ENCODE measurements at places on chromosomes 2 and 18.

GRCh38 chr18:48293954-48294898 lies 115.0 kb downstream of the ZBTB7C start:
- DNase-seq = peak; percentile 7

DNA sequence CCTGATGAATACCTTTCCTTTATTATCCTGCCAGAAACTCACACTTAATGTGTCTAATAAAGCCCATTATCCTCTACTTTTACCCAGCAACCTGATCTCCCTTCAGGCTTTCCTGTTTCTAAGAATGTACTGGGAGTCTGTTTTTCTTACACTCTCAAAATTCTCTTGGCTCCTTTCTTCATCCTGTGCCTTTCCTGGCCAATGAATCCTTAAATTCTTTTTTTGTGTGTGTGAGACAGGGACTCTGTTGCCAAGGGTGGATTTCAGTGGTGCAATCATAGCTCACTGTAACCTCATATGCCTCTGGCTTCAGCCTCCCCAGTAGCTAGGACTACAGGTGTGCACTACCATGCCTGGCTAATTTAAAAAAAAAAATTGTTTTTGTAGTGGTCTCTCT lies 72.7 kb downstream of the MAP2 start:
- DNase-seq = no peak

DNA sequence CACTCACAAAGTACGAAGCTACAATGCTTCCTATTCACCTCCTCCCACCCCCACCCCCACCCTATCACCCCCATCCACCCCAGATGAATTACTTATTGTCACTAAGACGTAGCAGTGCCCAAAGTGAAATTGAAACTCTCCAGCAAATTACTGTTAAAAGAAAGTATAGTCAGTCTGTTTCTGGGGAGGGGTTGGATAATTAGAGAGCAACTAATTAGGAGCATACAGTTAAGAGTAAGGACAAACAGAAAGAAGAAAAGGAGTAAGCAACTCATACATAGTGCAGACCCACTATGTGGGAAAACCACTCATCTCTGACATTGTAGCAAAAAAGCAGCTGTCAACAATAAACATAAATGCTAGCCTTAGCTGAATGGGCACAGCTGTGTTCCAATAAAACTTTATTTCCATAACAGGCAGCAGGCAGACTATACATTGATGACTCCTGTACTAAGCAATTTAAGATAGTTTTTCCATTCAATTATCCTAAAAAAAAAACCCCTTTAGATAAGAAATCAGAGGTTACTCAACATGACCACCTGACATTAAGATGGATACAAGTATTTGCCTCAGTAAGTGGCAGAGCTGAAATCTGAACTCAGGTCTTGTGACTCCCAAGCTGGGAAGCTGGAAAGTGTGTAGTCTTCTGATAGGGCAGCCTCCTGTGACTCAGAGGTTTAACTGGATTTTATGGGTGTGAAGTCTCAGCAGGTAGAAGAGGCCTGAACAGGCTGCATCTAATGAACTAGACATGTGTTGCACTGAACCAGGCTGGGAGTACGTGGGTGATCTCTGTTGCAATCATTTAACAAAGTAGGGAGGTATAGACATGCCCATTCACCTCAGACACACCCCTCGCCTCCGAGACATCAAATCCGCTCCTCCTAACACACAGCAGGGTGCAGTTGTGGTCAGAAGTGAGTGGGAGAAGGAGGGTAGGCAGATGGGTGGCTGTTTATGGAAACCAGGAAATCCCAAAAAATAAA lies 171.8 kb upstream of the KLF7 start:
- DNase-seq = no peak

DNA sequence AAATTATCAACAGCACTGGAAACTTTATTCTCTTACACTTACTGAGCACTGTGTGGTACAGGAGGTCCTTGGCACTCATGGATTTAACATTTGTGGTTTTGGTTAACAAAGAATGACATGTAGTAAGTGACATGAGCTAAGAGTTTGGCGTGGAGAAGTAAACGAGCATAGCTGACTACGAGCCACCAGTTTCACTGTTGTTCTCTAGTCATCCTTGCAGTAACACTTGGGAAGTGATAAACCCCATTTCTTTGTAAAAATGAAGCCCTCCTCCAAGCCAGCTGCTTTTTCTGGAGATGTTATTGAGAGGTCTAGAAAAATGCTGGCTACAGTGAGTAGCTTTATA lies 32.7 kb downstream of the QPCT start:
- DNase-seq = no peak

GRCh38 chr2:58764338-58765104 lies 523.4 kb upstream of the FANCL start:
- no peak for DNase-seq

- DNase-seq = no peak
Measured at GRCh38 chr2:200199005-200199404, 107.5 kb upstream of the SPATS2L start.

DNA sequence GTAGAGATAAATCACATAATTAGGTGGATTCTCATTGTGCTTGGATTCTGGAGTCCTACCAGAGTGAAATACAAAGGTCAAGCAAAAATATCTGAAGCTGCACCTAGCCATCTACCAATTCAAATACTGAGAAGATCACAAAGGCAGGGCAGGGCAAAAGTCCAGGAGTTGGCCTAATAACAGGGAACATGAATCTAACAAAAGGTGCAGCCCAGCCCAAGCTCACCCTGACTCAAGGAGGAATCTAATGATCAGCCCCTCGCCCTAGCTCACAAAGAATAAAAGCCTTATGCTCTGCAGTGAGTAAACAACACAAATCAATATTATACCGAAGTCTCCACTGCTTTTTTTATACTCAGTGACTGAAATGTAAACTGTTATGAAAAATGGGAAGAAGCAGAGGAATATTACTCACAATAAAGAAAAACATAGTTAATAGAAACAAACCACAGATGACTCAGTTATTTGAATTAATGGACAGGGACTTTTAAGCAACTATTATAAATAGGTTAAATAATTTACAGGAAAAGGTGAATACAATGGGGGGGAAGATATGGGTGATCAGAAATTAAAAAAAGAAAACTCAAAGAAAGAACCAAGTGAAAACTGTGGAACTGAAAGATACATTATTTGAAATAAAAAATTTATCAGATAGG lies 49.5 kb downstream of the ANTXR1 start:
- DNase-seq = no peak

DNA sequence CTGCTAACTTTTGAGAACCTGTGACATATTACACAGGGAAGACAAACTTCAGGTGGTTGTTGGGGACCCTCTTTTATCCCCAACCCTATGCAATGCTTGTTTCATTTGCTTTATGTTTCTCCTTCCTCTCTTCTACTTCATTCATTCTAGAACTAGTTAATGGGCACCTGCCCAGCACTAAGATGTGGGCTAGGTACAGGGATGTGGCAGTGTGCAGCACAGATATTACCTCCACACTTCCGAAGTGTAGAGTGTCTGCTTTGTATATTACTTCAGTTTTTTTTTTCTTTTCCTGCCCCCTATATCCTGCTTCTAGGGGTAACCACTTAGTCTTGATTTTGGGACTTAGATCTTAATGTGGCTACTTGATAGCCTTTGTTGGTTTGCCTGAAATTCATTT lies 35.1 kb downstream of the CD28 start:
- no peak for DNase-seq

DNA sequence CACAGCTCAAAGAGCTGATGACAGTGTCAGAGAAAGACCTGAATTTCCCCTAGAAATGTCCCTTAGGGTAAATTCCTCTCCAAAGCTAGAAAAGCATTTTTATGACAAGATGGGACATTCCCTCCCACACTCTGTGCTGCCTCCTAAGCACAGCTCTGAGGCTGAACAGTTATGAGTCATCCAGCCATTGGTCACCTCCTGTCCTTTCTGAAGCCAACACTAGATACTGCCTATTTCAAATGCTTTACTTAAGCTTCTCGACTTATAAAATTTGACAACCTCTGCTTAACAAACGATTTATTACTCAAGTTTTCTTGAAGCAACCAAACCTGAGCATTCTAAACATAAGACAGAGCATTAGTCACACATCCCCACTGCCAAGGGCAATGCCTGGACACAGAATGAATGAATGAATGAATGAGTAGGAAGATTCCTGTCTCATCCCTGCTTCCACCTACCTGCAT lies 35.4 kb downstream of the B4GALT6 start:
- no peak for DNase-seq

GRCh38 chr2:19752500-19752899 lies 149.3 kb downstream of the TTC32 start:
- DNase-seq = no peak

GRCh38 chr18:79699653-79700052 lies 20.1 kb downstream of the CTDP1 start:
- no peak for DNase-seq

DNA sequence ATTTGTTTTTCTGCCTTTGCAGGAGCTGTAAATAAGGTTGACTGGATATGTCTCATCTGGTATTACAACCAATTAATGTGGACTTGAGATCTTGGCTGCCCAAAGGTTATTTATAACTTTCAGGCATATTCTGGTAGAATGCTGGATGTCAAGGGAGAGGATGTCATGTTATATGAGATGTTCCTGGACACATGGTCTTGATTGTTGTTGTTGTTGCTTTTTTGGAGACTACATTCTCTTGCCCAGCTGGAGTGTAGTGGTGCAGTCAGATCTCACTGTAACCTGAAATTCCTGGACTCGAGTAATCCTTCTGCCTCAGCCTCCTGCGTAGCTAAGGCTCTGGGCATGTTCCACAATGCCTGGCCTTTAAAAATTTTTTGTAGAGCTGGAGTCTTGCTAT lies 83.3 kb downstream of the LCLAT1 start:
- no peak for DNase-seq

DNA sequence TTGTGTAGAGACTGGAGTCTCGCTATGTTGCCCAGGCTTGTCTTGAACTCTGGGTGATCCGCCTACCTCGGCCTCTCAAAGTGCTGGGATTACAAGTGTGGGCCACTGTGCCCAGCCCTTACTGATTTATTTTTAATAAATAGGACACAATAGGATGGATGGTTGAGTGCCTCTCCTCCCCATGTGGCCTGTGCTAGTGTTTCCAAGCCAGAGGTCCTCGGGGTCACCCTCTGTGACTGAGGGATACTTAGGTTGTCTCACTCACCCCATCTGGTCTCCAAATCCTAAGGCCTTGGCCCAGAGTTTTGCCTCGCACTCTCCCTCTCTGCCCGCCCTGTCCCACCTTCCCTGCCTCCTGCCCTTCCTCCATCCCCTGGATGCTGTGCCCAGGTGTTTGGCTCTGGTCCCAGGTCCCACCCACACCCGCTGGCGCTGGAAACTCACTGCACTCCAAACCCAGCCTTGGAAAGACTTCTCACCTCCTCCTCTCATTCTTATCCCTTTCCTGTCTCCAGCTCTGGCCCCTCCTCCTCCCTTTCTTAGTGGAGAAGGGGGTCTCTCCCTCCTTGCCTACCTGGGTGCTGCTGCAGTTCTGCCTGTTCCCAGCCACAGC lies 4.7 kb upstream of the ECEL1 start:
- no peak for DNase-seq

GRCh38 chr2:40120957-40121356 lies 330.9 kb downstream of the SLC8A1 start:
- no peak for DNase-seq

GRCh38 chr18:79877163-79878091 lies 74.0 kb downstream of the SLC66A2 start:
- DNase-seq = no peak

- no peak for DNase-seq
Measured at GRCh38 chr2:236545814-236546480, 23.7 kb upstream of the ACKR3 start.

- DNase-seq = no peak
Measured at GRCh38 chr2:16141641-16141921, 201.2 kb downstream of the MYCN start.

DNA sequence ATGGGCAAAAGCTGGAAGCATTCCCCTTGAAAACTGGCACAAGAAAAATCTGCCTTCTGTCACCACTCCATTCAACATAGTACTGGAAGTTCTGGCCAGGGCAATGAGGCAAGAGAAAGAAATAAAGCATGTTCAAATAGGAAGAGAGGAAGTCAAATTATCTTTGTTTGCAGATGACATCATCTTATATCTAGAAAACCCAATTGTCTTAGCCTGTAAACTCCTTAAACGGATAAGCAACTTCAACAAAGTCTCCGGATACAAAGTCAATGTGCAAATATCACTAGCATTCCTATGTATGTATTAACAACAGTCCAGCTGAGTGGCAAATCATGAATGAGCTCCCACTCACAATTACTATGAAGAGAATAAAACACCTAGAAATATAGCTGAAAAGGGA lies 1579.3 kb downstream of the SUCLG1 start:
- DNase-seq = no peak

DNA sequence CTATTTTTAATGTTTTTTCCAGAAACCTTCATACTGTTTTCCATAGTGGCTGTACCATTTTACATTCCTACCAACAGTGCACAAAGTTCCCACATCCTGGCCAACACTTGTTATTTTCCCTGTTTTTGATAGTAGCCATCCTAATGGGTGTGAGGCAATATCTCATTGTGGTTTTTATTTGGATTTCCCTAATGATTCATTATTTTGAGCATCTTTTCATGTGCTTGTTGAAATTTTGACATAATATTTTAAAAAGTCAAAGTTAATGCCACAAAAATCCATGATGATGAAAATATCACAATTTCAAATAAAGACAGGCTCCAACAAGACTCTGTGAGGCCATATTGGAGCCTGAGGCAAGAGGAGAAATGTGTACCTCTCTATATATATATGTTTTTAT lies 50.2 kb downstream of the VWA3B start:
- no peak for DNase-seq

GRCh38 chr2:233354971-233355574 lies 779 bp downstream of the DGKD start:
- peak; percentile 64 for DNase-seq

- peak; percentile 61 for DNase-seq
Measured at GRCh38 chr18:55588111-55588869, at the start of gene TCF4. TSS of gene TCF4 (minus strand) at chr18:55588192. CDS start at chr18:55587116, 1,076 bp downstream.

- DNase-seq = no peak
Measured at GRCh38 chr2:145431181-145431951, 911.4 kb upstream of the ZEB2 start.

DNA sequence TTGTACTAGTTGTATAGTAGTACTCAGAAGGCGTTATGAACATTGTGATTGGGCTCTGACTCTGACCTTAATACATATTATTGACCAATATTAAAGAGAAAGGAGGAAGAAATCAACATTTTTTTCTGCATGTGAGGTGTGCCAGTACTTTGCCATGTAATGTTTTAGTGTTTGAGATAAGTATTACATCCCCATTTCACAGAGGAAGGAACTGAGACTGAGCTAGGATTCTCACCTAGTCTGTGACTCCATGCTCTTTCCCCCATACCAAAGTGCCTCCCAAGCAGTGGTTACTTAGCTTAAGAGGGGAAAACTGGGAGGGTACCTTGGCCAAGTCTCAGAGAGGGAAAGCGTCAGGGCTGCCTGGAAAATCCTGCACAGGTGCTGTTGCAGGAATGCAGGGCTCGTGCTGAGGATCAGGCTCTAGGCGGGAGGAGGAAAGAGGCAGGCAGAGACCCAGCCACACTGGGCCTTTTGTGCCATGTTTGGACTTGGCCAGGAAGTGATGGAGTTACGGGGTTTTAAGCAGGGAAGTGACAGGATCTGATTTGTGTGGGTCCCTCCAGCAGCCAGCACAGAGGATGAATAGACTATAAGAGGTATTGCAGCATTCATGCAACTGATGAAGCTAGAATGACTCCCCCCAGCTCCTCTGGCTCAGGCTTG lies 1.7 kb downstream of the PNKD start:
- no peak for DNase-seq

- DNase-seq = no peak
Measured at GRCh38 chr2:18837240-18837639, 247.9 kb upstream of the NT5C1B start.

- no peak for DNase-seq
Measured at GRCh38 chr2:1704631-1705556, 39.4 kb downstream of the PXDN start.
